Ascending aorta (tissue), 2 donors: ENCODE measurements at places on chromosomes 6 and 20.
A peak's percentile ranks its signal among the peaks of the same experiment; 100 is the strongest.

GRCh38 chr6:88952065-88952704 lies 11.2 kb downstream of the RNGTT start:
- no peak for DNase-seq

GRCh38 chr6:69881322-69882151 lies 15.2 kb downstream of the COL19A1 start:
- DNase-seq: no peak

GRCh38 chr6:111754423-111754822 lies 118.8 kb downstream of the FYN start:
- no peak for DNase-seq

GRCh38 chr6:13248584-13248985 lies 79.8 kb downstream of the TBC1D7 start:
- DNase-seq: no peak

- DNase-seq: no peak
Observed at GRCh38 chr6:19312241-19312978, 524.8 kb upstream of the ID4 start.

GRCh38 chr6:74936886-74937285 lies 269.0 kb downstream of the COL12A1 start:
- no peak for DNase-seq

DNA sequence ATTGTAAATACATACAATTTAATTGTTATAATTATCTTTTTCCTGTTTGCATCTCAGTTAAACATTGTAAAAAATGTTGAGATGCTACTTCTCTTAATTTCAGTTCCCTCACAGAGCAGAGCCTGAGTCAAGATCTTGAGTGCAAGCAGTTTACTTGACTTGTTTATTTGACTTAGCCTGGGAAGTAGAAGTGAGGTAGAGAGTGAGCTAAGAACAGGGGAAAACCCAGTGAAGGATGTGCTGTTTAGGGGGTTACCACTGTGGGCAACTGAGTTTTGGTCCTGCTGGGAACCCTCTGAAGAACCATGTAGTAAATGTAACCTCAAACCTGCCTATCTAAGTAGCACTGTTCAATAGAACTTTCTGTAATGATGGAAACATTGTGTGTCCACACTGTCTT lies 495.2 kb upstream of the FLRT3 start:
- no peak for DNase-seq

DNA sequence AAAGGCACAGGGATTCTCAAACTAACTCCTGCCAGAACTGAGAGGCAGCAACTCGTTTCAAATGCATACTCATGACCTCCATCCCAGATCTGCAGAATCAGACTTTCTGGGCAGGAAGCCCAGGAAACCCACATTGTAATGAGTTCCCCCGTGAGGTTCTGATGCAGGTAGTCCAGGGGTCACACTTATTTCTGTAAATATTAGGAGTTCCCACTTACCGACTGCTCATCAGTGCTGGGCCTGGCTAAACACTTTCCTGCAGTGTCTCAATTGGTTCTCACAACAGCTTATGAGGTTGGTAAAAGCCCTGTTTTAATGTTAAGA lies 11.6 kb downstream of the DUSP15 start:
- peak; percentile 12 for DNase-seq

GRCh38 chr6:36283608-36284007 lies 13.7 kb downstream of the PNPLA1 start:
- no peak for DNase-seq

DNA sequence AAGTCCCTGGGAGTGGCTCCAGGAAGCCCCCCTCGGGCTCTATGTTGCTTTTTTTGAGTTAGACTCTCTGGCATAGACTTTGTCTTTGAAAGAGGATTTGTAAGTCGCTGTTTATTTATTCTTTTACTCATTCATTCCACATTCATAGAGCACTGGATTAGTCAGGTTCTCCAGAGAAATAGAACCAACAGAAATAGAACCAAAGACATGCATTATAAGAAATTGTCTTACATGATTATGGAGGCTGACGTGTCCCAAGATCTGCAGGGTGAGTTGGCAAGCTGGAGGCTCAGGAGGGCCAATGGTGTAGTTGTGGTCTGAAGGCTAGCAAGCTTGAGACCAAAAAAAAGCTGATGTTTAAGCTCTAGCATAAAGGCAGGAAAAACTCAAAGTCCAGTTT lies 98.3 kb upstream of the CHD6 start:
- DNase-seq: no peak

DNA sequence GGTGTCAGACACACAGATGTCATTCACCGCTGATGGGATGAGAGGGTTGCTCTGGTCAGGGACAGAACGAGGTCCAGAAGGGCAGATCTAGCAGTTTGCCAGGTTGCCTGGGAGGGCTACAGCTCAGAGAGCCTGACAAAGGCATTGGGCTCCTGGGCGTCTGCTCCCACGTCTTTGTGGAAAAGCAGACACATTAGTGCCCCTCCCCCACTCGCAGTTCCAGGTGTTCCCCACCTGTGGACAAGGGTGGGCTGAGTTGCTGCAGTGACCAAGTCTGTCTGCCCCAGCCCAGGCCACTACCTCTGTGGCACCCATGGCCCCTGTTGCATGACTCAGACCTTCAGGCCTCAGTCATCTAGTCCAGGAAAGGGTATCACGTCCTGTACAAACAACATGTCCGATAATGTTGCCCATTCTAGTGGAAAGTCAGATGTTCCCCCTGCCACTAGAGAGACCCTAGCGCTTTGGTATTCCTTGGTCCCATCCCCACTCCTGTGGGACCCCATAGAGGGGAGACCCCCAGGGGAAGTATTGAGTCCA lies 37.4 kb downstream of the WRNIP1 start:
- no peak for DNase-seq

DNA sequence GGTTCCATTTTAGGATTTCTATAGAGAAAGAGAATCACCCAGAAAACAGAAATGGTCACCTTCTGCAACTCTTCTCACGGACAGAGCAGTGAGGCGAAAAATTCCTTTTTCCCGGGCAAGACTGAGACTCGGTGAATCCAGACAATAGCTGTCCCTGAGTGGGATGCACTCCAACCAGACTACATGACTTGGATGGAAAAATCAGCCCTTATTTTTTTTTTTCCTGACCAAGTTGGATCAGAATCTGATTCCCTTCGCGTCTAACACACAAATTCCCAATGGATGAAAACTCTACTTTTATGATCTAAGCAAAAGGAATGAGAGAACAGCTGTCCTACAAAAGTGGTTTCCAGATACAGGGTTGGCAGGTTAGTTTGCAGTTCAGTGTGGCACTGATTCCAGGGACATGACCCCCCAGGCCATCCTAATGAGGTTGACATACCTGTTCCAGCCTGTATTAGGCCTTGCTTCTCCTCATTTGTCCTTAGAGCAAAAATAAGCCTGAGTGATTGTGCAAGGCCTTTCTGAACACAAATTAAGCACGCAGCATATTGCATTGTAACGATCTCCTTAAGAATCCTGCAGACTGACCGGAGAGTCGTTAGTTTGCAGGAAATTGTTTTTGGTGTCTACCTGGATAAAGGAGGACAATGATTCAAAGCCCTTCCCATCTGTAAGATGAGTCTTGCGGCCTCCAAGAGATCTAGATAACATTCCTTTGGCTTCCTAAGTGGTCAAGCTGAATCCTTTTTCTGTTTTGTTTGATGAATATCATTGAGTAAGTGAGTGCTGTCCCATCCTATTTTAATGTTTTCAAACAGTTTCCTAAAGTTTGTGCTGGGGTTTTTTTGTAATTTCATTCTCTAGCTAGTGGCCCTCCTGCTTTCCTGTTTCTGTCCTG lies 1.5 kb upstream of the NEDD9 start:
- no peak for DNase-seq

GRCh38 chr6:160226118-160226591 lies 32.5 kb downstream of the SLC22A2 start:
- DNase-seq: no peak

GRCh38 chr6:120198033-120198432 lies 848.5 kb upstream of the MAN1A1 start:
- DNase-seq: no peak

- DNase-seq: peak; percentile 58
Observed at GRCh38 chr6:25311331-25311840, 32.2 kb downstream of the CARMIL1 start.
